Vagina (tissue), 2 donors: ENCODE measurements at places on chromosomes 16 and 17.

- no peak for DNase-seq
These were observed 83.8 kb upstream of the ERCC4 start for GRCh38 chr16:13835935-13836730.

DNA sequence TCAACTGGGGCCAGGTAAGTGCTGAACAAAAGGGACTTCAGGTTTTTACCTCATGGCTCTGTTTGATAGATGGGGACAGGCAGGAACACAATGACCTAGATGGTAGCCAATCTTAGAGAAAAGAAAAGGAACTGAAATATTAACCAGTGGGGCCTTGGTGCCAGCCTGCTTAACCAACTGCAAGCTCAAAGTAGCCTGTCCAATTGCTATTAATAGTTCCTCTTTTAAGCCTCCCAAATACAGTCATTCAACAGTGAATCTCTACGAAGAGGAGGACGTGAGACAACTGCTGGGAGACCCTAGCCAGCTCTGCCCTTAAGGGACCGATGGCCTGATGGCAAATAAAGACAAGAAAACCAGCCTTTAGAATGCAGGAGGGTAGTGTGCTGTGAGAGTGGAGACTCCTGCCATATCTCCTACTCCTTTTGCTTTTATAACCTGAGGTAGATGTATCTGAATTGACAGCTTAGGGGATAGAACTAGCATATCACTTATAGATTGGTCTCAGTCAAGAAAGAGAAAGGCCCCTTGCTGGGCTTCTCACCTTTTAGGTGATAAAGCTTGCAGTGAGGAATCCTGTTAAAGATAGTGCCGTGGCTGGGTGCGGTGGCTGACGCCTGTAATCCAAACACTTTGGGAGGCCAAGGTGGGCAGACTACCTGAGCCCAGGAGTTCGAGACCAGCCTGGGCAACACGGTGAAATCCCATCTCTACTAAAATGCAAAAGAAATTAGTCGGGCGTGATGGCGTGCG lies 28.3 kb downstream of the ARSG start:
- DNase-seq: no peak

GRCh38 chr16:83797013-83797412 lies 10.8 kb upstream of the HSBP1 start:
- DNase-seq: no peak

DNA sequence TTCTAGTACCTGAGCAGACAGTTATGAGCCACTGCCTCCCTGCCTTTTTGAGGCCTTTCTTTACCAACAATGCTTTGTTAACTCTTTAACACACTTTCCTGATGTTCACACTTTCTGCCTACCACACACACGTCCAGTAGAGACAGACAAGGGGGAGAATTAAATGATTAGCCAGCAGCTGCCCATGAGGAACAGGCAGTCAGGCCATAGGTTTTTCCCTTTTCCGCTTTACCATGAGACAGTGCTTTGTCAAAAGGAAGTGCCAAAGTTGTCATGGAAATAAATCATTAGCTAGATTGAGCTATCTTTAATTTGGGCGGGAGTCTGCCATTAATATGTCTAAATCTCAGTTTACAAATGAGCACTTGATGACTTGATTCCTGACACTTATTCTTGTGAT lies 102.1 kb downstream of the PITPNC1 start:
- no peak for DNase-seq

DNA sequence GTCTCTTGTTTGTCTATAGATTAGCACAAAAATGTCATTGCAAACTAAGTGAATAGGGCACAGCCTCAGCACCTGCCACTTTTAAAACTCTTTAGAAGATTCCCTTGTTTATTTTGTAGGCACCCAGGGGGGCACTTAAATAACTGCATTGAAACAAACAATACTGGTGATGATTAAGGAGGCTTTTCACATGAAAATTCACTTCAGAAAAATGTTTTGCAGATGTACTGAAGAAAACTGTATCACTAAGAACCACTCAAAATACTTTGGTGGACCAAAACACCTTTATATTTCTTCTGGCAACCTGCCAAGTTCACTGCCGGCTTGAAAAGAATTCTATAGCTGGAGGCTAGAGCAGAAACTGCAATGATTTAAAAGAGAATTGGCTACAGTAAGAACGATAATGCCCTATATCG lies 281.5 kb downstream of the TOX3 start:
- no peak for DNase-seq

DNA sequence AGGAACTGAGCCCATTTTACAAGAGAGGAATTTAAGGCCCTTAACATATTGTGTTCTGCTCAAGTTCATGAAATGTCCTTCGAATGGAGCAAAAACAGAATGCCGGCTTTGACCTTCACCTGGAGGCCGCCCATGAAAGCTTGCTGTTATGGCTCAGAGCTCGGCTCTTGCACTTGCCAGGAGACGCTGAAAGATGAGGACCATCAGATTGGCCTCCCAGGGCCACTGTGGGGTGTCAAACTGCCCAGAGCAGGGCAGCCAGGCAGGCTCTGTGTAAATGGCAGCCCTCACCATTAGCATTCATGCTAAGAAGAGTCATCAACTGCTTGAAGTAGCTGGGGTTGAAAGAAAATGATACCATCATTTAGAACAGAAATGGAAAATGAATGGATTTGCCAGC lies 39.3 kb downstream of the IL21R start:
- DNase-seq: no peak

GRCh38 chr16:569445-570254 lies at the start of gene PIGQ:
Gene PIGQ, plus strand, starts transcription at chr16:569968. Its CDS starts 4,107 bp downstream, at chr16:574075.
- no peak for DNase-seq
